IMR-90 (cell line): ENCODE measurements at places on chromosomes 2 and 18.

- no peak for DNase-seq
These were observed 188.2 kb upstream of the ZNF804A start for GRCh38 chr2:184410160-184410559.

- no peak for DNase-seq
These were observed 97.8 kb upstream of the AQP4 start for GRCh38 chr18:26963292-26963691.

- no peak for DNase-seq
These were observed 22.7 kb downstream of the BCL11A start for GRCh38 chr2:60530660-60531281.

GRCh38 chr2:218125095-218125494 lies 733 bp upstream of the CXCR2 start:
- DNase-seq: peak; percentile 4

- no peak for DNase-seq
These were observed 52.6 kb upstream of the UNC80 start for GRCh38 chr2:209719034-209719433.

DNA sequence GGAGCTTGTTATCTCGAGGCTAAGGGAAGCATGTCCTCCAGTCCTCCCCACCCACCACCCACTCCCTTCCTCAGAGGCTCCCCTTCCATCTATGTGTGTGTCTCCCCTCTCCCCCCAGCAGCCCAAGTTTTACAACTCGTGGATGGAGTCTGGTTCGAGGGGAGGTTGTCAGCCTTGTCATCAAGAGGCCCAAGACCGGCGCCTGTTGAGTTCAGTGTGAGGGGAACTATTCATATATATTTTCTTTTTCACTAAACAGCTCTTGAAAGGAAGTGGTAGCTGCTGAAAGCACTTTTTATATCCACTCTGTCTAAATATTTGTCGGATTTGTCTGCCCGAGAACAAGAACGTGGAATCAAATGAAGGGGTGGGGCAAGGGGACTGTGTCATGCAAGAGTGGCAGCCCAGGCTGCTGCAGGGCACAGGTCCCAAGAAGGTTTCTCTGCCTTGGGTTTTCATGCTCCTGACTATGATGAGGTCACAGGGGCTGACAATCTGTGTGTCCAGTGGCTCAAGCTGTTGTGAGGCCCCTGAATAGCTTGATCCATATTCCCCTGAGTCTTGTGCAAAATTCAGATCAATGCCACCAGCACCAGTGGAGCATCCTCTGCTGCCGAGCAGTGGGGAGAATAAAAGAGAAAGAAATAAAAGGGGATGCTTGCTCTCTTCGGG lies 35.0 kb downstream of the NRP2 start:
- DNase-seq: no peak

DNA sequence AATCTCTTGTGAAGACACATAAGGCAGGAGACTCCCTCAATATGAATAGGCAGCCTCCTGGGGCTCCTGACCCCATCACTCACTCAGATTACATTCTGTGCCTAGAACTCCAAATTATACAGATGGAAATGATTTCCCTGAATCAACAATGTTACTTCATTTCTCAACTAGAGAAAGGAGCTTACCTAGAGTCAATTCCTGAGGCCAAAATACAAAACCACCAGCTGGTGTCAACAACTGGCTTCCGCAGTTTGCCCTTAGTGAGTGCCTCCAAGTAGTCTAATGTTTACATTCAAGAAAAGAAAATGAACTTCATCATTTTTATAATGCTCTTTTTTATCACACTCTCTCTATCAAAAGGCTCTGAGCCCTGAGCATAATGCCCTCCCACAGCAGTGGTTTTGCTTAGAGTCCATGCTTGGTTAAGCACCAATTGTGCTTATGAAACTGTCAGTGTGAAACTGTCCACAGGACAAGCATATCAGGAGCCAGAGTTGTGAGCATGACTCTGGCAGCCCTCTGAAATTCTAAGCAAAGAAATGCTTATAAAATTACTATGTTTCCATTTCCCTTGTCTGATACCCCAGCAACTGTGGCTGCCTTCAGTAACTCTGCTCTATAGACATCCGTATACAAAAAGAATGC lies 305.7 kb upstream of the PKDCC start:
- DNase-seq: no peak
